ENCODE measurements at places on chromosomes 12 and 14. TPM values are rescaled to one million over a fixed set of nuclear protein-coding genes. Genes with fewer than 3 reads are reported as not detected.

GRCh38 chr14:106694638-106695393 is 1168.4 kb downstream of the TMEM121 start:
- no peak for DNase-seq

KLHDC1 gene
- 27.3 TPM for total RNA-seq

HOXC9 gene
- total RNA-seq = not detected

GRCh38 chr14:49549446-49549845 is 36.7 kb downstream of the RPS29 start:
- no peak for DNase-seq

KERA gene
- 1.2 TPM for total RNA-seq

- no peak for DNase-seq
These were observed 79.4 kb downstream of the LIN7A start for GRCh38 chr12:80858356-80858755.

DNA sequence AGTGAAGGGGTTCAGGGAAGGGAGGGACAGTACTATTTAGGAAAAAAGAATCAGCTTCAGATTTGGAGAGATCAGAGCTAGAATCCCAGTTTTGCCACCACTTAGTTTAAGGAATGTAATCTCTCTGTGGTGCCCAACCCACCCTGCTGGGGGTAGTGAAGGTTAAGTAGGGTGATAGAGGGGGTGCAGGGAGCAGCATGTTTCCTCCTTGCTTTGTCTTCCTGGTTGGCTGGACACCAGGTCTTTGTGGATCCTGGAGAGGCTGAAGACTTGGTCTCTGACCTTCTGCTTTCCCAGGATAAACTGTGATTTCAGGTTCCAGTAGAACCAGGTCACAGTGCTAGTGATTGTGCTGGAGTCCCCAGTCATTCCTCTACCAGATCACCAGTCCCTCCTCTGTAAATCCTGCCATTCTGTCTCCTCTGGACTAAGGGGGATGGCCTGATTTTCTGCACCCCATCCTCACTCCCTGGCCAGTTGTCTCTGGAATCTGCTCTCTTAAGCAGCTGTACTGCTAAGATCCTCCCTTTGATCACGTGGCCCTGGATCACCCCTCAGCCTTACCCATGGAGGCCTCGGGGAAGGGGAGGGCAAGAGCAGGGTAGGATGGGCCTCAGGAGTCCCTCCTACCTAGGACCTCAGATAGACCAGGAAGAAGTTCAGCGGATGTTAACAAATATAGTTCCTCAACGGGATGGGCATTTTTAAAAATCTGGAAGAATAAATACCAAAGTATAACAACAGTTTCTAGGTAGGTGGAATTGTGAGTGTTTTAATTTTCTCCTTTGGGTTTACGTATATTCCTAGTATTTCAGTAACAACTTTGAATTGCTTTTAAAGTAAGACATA is 3.1 kb downstream of the MAP3K12 start:
- DNase-seq = no peak

- DNase-seq = no peak
These were observed 716.3 kb upstream of the MDGA2 start for GRCh38 chr14:48391661-48392060.

DNA sequence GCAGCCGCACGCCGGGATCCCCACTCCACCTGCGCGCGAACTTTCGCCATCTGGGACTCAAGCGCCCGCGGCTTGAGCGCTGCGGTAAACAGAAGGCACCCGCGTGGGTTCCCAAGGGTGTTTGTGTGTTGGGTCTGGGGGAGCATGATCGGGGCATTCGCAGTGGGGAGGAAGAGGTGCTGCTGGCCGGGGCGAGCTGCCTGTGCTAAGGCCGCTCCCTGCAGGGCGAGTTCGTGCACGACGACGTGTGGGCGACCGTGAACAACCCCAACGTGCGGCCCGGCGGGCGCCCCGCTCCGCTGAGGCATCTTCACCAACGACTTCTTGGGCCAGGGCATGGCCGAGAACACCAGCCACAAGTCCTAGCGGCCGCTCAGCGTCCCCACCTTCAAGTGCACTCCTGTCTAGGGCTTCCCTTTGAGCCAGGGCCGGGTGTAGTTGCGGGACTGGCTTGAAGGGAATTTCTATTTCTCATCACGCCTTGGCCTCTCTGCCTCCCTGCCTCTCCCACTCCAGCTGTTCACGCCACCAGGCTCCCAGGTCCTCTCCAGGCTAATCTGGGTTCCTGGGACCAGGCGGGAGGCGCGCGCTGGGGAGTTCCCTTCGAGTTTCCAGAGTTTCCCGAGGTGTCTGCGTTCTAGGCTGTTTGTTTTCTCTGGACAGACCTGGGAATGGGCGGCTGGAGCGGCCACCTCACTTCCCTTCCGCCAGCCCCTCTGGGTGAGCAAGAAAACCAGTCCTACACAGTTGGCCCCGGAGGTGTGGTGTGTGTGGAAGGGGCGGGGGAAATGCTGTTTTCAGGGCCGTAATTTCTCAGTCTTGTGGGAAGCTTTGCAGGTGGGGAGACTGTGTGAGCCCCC is 417.8 kb upstream of the TMTC1 start:
- DNase-seq = no peak

GRCh38 chr14:93317875-93318807 is 14.7 kb downstream of the BTBD7 start:
- no peak for DNase-seq

DNA sequence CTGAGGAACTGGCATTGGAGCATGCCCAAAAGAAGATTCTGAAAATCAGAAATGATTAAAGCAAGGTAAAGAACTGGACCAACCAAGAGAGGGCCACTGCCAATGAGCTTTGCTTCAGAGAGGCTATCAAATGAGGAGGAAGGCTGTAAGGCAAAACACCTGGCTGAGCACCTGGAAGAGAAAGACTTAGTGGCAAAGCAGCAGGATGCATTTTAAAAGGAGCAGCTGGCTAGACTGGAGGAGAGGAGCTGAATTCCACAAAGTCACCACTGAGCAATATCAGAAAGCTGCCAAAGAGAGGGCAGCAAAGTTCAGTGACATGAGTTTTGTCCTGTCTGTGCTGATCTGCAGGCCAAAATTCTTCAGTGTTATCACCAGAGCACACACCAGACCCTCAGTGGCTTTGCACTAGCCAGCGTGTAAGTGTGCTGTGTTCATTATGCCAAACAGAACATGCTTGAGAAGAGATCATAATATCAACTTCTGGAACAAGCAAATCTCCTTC is 338.7 kb downstream of the TRHDE start:
- DNase-seq = no peak

DNA sequence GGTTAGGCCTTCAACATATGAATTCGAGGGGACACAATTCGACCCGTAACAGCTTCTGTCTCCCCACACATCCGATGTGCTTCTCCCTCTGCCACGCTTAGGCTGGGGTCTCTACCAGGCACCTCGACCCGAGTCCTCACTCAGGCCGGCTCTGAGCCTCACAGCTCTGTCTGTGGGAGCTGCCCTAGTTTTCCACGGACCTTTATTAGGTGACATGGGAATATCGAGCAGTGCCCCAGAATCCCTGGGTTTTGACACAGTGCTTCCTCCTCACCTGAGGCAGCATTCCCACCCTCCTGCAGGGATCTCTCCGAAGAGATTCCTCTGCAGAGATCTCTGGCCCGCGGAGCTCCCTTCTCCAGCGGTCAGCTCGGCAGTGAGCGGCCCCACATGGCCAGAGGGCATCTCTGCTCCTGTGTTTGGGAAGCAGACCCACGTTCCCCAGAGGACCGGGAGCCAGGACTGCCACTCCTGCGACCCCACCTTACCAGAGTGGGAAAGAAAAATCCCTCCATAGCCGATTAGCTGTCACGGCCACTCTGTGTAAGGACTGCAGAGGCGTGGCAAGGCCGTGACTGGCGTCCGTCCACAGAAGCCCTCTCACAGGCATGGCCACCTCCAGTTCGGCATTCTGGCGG is 21.2 kb downstream of the ZBTB42 start:
- DNase-seq = no peak

CPNE6 gene
- 35.5 TPM for total RNA-seq

SELPLG gene
- total RNA-seq = 1.2 TPM

CMKLR1 gene
- 1.2 TPM for total RNA-seq

DNA sequence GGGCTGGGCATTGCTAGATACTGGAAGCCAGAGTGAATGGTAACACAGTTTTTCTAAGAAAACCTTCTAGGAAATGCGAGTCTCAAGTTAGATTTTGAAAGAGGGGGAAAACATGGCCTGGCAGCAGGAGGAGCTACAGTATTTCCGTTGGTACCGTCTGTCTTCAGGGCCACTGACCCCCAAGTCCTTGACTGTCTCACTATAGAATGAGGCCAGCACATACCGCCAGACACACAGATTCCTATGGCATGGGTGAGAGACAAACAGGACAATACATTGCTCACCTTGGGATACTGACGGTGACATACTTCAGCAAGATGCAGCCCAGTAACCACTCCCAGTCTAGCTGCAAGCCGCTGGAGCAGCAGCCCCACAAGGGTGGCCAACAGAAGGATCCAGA is 21.7 kb downstream of the SLC11A2 start:
- no peak for DNase-seq

LRIG3 gene
- total RNA-seq = 10.6 TPM

CCDC197 gene
- total RNA-seq = not detected

RNU4-1 gene
- total RNA-seq = under 0.01 TPM

MYF6 gene
- 1.6 TPM for total RNA-seq

- no peak for DNase-seq
These were observed 6.5 kb upstream of the ATG101 start for GRCh38 chr12:52063082-52063924.

MLF2 gene
- 77.9 TPM for total RNA-seq

DNA sequence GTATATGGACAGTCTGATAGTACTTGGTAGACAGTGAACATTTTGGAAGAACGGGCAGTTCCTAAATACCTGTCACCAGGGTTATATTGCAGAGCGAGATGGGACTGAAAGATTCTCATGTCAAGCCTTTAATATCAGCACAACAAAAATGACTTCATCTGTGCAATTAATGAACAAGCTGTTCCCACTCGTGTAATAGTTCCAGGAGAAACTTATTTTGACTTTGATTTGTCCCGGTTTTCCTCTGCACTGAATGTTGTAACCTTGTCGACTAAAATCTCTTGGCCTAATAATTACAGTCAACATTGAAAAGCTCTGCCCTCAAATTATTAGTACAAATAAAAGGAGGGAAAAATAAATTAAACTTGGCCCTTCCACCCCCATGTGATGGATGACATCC is 79.5 kb downstream of the WASHC3 start:
- DNase-seq = no peak

DNA sequence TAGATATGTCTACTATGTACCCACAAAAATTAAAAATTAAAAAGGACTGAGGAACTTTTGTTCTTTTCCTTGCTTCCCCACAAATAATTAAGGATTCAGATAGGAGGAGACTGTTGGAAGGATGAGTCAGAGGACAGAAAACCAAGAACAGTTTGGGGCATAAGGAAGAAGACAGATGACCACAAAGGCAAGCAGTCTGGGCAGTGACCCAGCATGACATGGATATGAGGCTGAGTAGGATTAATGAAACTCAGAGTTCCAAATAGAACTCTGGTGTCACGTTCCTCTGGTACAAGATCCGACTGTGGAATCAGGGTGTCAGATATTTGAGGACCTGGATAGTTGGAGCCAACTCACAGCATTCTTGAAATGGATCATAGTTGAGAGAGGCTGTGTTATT is 89.3 kb upstream of the SLC38A4 start:
- no peak for DNase-seq

DNA sequence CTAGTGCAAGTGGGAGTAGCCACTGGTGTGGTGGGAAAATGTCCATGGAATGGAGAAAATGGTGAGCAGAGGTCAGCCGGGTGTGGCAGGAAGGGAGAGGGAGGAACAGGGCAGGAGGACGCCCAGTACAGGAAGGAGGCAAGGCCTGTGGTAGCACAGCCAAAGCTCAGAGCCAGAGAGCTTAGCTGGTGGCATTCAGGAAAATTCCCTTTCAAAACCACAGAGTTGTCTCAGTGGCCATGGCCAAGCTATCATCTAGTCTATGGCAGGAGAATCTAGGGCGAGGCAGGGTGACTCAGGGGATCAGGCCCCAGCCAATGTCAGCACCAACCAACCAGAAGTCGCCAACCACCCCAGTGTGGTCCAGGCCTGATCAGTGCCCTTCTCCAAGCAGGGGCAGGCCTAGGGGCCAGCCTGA is 67.7 kb upstream of the DDX11 start:
- DNase-seq = no peak

KRT75 gene
- not detected for total RNA-seq
